Stimulated activated CD8-positive, alpha-beta memory T cell treated with anti-CD3 and anti-CD28 coated beads, Interleukin-15, amount 100 ng/mL, for 48 hours (primary cell): ENCODE measurements at places on chromosomes 4 and X.

- no peak for DNase-seq
Measured at GRCh38 chrX:133435544-133436124, 20.3 kb upstream of the GPC4 start.

- no peak for DNase-seq
Measured at GRCh38 chr4:146481246-146481645, 40.5 kb downstream of the SLC10A7 start.

- no peak for DNase-seq
Measured at GRCh38 chrX:124211312-124211942, 121.0 kb upstream of the TEX13D start.

GRCh38 chr4:120163895-120164294 is 97.2 kb upstream of the MAD2L1 start:
- DNase-seq, result no peak

DNA sequence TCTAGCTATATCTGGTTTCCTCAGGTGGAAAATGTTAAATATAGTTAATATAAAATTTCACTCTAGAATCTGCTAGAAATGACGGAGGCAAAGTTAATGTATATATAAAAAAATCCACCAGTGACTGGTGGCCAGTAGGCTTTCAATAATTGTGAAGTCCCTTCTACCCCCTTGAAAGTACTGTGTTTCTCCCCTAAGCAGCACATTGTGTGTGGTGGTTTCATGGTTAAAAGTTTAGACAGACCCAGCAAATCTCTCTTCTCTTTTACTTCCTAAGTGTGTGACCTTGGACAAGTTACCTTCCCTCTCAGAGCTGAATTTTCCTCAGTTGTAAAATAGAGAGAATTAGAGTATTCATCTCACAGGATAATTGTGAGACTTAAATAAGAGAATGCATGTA is 600 bp upstream of the HEPH start:
- no peak for DNase-seq

DNA sequence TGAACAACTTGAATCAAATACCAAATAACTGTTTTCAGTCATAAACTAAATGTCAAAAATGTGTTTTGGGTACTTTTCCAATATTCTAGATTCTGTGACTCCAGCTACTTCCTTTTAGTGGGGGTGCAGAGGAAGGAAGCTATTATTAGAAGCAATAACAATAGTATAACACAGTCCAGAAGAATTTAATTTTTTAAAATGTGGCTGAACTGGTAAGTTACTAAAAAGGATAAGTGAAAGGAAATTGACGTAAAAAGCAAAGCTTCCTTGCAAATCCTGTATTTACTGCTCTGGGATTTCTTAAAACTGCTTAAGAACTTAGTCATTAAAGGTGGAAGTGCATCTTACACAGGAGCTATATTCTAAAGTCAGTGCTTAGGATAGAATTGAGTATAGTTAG is 53.2 kb downstream of the MOSPD2 start:
- no peak for DNase-seq

DNA sequence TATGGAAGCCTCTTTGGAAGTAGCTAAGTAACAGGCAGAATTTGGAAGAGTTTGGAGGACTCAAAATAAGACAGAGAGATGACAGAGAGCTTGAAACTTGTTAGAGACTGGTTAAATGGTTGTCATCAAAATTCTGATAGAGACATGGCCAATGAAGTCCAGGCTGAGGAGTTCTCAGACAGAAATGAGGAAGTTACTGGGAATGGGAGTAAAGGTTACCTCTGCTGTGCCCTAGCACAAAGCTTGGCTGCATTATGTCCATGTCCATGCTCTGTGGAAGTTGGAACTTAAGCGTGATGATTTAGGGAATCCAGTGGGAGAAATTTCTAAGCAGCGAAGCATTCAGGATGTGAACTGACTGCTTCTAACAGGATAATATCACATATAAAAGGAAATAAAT is 146.2 kb upstream of the NDST4 start:
- DNase-seq, result no peak

DNA sequence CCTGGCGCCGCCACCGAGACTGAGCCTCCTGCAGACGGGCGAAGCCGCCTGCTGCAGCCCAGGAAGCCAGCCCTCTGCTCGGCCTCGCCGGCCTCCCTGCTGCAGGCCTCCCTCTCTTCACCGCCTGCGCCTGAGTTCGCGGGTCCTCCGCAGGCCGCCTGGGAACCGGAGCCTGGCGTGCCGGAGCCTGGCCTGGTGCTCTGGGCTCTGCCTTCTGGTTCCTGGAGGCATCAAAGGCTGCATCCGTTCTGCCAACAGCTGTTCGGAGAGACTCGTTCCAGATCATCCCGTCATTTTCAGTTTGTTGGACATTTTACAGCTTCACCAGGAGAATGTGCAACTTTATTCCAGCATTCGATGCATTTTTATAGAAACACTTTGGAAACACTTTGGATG is 178.0 kb downstream of the DCLK2 start:
- no peak for DNase-seq

- DNase-seq, result no peak
Measured at GRCh38 chr4:5045097-5045496, 6.2 kb upstream of the STK32B start.

- DNase-seq, result no peak
Measured at GRCh38 chrX:43897290-43897689, 15.0 kb upstream of the MAOB start.

DNA sequence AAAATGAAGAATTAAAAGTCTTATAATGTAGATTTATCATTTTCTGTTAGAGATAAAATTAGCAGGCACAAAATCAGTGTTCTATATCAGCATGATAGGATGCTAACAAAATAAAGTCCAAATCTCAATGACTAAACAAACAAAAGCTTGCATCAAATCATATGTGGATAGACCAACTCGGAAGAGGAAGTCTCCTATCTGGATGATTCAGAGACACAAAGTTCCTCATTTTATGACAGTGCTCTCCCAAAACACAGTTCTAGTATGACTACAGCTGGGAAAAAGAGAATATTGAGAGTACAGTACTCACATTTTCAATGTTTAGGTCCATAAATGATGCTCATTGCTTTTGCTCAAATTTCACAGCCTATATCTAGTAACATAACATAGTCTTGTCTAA is 376.1 kb upstream of the CTSO start:
- no peak for DNase-seq

DNA sequence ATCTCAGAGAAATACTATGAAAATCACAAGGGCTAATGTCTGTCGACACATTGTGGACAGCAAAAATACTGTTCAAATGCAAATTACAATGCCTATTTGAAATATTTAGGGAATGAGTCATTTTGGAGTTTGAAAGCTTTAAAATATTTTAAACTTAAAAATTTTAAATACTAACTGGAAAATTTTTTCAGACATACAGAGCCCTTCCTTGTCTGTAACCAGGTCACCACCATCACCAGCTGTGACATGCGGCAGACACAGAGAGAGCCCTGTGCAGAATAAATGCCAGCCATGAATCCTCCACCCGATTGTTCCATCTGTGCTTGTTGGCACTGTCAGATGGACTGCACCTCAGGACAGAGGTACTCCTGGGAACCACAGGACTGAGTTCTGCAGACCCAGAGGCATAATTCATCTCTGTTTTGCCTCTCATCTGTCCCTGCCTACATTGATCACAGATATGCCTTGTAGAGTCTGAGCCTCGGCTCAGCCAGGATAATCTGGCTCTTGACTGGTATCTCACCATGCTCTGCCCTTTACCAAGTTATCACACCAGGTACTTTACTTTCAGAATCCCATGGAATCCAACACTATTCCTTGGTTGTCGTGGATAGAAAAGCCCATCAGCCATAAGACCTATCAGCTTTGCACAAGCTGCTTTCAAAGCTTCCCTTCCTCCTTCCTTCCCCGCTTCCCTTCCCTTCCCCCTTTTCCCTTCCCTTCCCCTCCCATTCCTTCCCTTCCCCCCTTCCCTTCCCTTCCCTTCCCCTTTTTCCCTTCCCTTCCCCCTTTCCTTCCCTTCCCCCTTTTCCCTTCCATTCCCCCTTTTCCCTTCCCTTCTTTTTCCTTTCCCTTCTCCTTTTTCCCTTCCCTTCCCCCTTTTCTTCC is 67.2 kb downstream of the TBC1D9 start:
- no peak for DNase-seq

DNA sequence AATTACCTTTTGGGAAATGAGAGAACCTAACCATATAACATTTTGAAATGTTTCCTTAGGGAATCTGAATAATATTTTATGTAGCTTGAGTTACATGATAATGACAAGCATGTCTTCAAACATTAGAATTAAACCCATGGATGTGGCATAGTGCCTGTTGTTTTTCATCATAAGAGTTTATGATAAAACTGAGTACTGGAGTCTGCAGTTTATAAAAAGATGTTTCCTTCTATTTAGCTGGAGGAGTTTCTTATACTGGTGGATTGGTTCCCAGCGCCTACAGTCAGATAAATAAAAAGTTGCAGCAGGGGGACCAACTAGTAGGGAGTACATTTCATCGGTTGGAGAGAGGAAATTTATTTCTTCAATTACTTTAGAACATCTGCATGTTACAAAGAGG is 70.1 kb upstream of the PCDH18 start:
- no peak for DNase-seq

GRCh38 chr4:127082986-127083385 is 549.8 kb upstream of the INTU start:
- DNase-seq, result no peak

DNA sequence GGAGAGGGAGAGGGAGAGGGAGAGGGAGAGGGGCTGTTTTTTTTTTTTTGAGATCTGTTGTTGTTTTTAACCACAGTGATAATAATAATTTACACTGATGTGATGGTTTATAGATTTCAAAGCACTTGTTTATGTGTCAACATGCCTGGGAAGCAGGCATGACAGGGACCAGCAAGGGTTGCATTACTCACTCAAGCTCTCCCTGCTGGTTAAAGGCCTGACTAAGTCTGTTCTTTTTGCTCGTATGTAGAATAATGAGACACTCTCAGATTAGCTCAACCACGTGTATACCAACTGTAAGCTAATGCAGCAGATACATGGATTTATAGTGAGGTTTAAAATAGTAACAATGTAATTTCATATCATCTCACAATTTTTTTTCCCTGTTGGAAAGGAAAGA is 134.6 kb upstream of the BOD1L1 start:
- no peak for DNase-seq

DNA sequence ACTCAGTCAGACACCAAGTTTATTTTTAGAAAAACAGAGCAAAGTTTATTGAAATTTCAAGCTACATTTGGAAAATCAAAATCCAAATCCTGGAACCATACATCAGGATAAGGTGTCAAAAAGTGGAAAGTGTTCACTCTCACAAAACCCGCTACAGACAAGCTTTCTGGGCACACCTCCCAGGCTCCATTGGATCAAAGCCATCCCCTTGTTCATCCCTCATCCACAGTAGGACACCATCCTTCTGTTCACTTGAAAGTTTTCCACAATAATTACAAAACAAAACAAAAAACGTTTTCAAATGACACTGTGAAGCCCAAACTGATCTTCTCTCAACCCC is 62.4 kb downstream of the TSC22D3 start:
- DNase-seq, result no peak

GRCh38 chr4:3114377-3114776 is 39.9 kb downstream of the HTT start:
- DNase-seq, result no peak

- DNase-seq, result no peak
Measured at GRCh38 chr4:55125087-55125721, at the start of gene KDR. KDR (minus strand) TSS chr4:55125595; CDS start chr4:55125293, 302 bp downstream.

GRCh38 chr4:173855015-173855414 is 325.0 kb upstream of the HAND2 start:
- no peak for DNase-seq

- no peak for DNase-seq
Measured at GRCh38 chr4:94454405-94454804, 2.7 kb downstream of the PDLIM5 start.

DNA sequence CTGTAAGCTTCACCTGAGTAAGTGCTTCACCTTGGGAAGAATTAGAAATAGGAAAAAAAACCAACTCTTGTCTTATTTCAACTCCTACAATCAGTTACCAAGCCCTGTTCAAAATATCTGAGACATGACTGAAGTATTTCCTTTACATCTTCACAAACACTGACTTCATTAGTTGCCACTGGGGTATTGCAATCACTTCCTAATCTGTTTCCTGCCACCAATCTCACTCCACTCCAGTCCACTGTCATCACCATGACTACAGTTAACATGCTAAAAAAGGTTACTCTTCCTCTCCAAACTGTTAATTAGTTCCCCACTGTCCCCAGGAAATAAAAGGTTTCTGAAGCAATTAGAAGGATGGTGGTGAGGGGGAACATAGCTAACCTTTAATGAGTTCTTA is 3.3 kb upstream of the SUPT20HL1 start:
- no peak for DNase-seq

DNA sequence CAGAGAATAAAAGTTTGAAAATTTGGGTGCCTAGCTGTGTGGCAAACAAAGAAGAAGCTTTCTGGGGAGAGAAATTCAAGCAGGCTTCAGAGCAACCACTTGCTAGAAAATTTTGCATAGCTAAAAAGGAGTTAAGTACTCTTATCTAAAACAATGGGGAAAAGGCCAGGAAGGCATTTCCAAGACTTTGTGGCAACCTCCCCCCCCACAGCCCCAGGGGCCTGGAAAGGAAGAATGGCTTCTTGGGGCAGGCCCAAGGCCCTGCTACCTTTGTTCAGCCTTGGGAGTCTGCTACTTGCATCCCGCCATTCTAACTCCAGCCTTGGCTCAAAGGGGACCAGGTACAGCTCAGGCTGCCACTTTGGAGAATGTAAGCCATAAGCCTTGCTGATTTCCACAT is 102.2 kb downstream of the PTCHD1 start:
- DNase-seq, result no peak

GRCh38 chr4:123256901-123257300 is 139.7 kb upstream of the SPRY1 start:
- no peak for DNase-seq

DNA sequence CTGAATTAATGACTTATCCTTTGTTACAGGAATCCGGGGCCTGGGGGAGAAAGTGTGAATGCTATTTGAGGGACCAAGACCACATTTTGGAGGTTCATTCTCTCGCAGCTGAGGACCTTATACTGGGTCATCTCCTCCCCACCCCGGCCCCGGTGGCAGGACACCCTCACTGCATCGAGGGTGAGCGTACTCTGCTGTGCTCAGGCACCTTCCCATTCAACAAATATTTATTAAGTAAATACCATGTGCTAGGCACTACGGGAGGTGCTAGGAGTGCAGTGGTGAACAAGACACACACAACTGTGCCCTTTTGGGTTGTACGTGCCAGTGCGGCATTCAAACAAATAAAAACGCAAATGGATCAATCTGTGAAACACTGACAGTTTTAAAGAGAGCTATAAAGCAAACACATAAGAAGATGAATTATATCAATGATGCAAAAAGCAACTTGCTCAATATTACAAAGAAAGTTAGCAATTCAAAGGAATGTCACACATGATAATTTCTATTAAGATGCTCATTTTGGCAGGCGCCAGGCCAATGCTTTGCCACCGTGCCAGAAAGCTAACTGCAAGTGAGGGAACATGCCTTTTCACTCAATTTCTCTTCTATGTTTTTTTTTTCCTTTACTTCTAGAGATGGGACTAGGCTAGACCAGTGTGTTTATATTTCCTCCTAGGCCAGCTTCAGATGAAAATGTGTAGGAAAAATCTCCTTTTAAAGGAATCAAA is 24.6 kb downstream of the ADGRG2 start:
- DNase-seq, result no peak

DNA sequence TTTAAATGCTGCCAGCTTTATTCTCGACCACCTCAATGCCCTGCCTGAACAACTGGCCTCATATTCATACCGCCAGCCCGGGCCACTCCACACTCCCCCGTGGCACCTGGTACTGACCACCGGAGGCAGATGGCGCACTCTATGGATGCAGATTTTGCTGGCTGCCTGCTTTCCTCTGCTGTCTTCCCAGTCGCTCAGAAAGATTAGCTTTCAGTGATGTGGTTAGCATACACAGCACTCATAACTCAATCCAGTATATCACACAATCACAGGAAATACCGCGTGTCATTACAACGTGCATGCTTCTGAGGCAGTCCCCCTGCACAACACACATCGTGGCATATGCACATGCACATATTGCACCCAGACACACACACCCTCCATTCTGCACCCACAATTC is 147.2 kb upstream of the BCOR start:
- DNase-seq, result no peak
